ENCODE measurements at places on chromosomes 3 and 15.

GRCh38 chr3:110267304-110267845 lies 804.2 kb upstream of the NECTIN3 start:
- no peak for DNase-seq

- DNase-seq: no peak
Observed at GRCh38 chr3:142818651-142819050, 70.2 kb downstream of the PCOLCE2 start.

DNA sequence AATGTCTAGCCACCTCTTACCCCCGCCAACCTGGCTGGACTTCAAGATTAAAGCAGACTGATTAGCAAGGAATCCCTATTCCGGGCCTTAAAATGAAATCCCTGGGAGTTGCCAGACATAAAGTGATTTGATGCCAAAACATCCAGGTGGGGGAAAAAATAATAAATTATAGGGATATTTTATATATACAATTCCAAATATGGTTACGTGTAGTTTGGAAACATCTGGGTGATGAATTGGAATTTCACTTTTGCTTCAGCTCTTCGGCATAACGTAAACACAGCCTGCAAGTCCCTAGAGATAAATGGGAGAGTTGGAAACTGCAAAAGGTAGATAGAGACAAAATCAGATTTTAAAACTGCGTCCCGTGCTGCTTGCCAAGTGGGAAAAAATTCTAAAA lies 545.5 kb upstream of the MDFIC2 start:
- DNase-seq: no peak

GRCh38 chr3:184986366-184986889 lies 166.4 kb downstream of the C3orf70 start:
- no peak for DNase-seq

GRCh38 chr3:158568784-158569183 lies 2.2 kb upstream of the MLF1 start:
- no peak for DNase-seq

DNA sequence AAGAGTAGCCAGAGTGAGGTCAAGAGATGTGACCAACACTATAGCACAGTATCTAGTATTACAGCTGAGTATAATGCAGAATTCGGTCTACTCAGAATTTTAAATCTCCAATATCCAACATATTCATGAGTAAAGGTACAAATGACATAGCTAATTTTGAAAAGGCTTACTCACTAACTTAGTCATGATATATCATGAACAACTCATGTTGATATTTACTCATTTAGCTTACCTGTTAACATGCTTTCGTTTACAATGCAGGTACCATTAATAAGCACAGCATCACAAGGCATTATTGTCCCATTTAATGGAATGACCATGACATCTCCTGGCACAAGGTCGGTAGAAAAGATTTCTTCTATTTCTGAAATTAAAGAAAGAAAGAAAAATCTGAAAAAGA lies 36.9 kb downstream of the ATP13A3 start:
- DNase-seq: no peak

GRCh38 chr15:51355096-51355495 lies 13.6 kb downstream of the GLDN start:
- DNase-seq: no peak

DNA sequence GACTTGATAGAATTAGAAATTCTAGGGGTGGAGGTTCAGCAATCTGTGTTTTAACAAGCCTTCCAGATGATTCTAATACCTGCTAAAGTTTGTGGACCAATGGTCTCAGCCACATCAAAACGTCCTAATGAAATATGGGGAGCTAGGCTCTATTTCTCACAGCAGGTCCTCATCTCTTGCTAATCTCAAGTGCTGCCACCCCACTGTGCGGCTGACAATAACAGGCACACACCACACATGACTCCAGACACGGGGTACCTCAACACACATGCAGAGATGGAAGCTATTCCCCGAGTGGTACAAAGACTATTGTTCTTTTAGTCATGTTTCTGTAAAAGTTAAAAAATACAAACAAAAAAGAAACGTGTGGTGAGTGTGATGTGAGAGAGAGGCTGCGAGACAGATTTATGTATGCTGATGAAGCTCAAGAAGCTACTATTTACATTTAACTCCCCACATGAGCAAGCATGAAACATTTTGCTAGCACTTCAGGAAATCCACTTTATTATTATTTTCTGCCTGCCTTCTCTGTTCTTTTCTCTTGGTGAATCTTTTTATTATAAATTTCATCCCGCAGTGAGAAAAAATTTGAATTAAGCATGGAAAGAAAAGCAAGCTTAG lies 405.6 kb downstream of the MAGI1 start:
- DNase-seq: no peak

GRCh38 chr3:134652886-134653630 lies 2.2 kb upstream of the KY start:
- no peak for DNase-seq

DNA sequence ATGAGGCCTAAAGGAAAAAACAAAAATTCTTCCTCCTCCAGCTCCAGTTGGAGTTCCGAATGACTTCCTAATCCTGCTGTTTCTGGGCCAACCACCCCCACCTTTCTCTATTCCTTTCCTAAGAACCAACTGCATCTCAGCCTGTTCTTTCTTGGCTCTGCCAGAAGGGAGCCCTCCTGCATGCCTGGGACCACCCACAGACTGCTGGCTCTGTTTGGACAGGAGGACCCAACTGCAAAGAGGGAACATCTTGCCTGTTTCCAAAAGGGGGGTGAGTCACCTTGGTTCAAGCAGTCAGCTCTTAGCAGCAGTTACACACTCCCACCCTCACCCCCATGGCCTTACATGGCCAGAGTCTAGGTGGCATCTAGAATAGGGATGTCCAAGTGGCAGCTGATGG lies 116.0 kb upstream of the PRICKLE2 start:
- no peak for DNase-seq

DNA sequence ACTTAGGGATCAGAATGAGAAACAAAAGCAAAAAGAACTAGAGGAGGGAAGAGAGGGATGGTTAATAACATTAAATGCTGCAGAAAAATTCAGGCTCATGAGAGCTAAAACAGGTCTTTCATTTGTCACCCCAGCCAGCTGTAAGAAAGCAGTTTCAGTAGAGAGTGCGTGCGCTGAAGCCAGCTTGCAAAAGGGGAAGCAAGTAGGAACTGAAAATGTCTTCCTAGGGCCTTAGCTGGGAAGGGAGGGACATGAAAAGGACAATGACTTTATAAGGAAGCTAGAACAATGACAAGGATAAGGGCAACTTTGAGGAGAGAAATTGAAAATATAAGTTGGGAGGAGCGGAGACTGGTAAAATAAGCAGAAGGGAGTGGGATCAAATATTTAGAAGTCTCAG lies 3.1 kb downstream of the CIAO2A start:
- no peak for DNase-seq

- peak; percentile 56 for DNase-seq
Observed at GRCh38 chr15:70451821-70452653, 311.3 kb downstream of the UACA start.

GRCh38 chr3:197335428-197336132 lies 37.2 kb upstream of the DLG1 start:
- no peak for DNase-seq

DNA sequence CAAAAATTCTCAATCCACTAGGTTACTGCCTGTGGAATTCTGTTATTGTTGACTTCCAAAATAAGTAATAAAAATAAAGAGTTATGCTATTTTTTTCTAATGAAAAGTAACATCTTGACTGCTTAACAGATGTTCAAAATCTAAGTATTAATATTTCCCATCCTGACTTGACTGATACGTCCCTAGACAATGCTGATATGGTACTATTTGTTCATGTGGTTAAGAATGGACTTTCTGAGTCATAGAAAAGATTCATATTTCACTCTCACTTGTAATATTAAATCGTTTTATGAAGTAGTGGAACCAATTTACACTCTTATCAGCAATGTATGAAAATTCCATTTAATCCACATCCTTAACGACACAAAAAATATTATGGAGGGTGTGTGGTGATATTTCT lies 104.8 kb upstream of the PLSCR5 start:
- DNase-seq: no peak

DNA sequence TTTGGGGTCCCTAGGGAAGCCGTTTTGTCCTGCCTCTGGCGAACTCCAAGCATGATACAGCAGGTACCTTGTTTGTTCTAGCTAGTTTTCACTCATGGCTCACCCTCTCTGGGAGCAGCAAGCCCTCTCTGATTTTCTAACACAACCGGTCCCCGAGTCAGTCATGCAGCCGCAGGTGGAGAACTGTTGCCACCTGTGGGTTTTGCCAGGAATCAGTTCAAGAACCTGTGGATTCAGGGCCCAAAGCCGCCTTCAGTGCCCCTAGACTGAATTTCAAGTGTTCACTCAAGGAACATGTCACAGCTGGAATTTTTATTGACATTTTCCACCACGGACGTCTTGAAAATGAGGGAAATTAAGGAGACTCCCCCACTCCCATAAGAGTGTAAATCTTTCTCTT lies 13.3 kb upstream of the LRRK1 start:
- DNase-seq: no peak

DNA sequence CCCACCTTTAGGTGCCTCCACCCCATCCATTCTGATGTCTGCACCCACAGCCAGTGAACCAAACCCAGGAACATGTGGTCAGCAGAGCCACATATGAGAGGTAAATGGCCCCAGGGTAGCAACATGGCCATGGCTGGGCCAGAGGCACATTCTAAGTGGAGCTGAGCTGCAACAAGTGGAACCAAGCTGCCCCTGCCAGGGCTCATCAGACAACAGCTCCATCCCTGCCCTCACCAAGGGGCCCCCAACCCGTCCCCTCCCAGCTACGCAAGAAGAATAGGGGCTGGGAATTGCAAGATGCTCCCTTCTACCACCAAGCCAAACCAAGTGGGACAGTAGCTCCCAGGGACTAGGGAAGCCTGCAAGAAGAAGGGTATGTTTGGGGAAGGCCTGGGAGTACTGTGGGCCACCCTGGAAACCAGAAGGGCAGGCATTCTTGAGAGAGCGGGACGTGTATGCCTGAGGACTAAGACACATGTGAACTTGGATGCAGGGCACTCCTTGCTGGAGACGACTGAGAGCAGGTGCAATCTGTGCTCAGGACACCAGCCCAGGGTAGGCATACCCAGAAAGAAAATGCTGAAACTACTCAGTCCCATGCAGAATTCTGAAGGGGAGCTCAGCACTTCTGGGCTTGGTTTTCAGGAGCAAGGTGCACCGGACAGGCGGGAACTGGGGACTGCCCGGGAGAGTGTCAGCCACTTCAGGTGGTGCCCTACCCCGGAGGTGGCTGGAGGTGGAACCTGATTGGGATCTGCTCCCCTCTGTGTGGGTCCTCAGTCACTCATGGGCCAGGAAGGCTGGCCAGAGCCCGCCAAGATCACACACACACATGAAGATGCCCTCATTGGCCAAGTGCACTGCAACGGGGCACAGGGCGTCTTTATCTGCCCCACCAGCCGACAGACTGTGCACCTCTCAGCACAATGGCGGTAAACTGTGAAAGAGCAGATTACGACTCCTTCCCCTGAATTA lies 9.5 kb downstream of the MYL3 start:
- no peak for DNase-seq

- DNase-seq: peak; percentile 9
Observed at GRCh38 chr3:194397757-194398312, 1.2 kb downstream of the GP5 start.

DNA sequence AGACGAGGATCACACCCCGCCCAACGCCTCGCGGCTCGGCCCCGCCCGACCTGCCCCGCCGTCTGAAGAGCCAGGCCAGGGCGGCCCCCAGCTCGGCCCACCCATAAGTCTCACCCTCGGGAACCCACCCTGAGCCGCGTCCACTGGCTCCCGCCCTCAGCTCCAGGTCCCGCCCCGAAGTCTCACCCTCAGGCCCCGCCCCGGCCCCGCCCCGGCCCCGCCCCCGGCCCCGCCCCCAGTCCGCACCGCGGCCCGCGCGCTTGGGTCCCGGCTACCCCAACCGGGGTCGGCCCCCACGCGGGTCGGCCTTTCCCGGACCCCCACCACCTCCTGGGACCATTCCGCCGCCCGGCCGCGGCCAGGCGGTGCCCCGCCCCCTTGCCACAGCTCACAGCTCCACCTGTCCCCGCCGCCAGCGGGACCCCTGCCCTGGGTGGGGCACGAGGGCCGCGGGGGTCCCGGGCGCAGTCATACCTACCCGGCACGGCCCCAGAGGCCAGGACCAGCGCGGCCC lies 489 bp downstream of the CSPG5 start:
- peak; percentile 43 for DNase-seq

DNA sequence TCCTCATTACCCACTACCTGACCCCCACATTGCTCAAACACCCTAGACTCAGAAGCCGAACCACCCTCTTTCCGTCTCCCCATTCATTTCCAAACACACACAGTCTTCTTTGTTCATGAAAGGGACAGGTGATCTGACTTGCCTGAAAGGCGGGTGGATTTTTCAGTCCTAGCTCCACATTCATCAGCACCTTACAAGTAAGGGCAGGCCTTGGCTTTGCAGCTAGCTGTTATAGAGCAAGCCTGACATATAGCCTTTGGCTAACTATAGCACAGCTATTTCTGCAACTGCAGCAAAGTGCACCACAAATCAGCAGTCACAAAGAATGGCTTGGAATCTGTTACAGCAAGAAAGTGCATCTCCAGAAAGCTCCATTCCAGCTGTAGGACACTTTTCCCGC lies 139.8 kb downstream of the XXYLT1 start:
- DNase-seq: no peak

GRCh38 chr15:79329171-79329611 lies 18.3 kb downstream of the TMED3 start:
- no peak for DNase-seq

DNA sequence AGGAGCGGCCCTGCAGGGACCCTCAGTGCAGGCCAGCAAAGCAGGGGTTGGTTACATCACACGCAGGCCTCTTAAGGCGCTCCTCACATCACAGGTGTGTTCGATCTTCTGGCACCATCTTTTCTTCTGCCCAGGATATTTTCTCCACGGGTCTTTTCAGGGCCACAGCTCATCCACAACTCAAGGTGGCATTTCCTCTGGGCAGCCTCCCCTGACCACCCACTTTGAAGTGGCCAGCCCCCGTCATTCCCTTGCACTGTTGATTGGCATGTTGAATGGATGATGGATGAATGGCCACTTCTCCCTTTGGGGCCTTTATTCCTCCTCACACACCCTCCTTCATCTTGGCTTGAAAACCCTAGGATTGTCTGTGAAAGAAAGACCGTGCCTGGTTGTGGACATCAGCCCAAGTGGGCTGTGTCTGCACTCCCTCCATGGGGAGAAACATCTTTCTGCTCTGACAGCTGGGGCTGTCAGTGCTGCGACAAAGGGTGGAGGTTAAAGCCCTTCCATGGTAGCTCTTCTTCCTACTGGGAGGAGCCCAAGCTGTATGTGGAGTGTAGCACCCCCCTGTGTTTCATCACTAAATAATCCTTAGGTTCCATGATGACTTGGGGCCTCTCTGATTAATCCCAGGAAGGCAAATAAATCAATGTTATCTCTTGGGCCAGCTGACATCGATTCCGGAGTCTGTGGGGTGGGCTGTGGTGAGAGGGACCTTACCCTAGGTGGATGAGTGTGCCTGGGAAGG lies 102.5 kb downstream of the EPHB1 start:
- no peak for DNase-seq

DNA sequence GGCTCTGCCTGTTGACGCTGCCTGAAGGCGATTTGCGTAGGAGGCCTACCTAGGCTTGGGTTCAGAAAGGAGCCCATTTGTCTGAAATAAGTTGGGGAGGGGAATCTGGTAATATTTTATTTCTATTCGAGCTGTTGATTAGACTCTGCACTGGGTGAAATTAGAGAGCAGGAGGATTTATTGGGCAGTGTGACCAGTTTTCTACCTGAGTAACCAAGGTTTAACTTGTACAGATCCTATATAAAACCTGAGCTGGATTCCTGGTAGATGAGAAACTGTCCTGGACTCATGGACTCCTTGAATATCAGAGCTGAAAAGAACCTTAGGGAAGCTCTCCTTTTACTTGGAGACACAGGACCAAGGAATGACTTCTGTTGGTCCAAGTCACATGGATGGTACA lies 19.6 kb upstream of the GPR156 start:
- DNase-seq: no peak

GRCh38 chr3:37934631-37935289 lies 55.8 kb upstream of the VILL start:
- DNase-seq: no peak
